ENCODE measurements at places on chromosomes 4 and X.

- no peak for DNase-seq
Observed at GRCh38 chr4:61204353-61205060, 4.4 kb downstream of the ADGRL3 start.

DNA sequence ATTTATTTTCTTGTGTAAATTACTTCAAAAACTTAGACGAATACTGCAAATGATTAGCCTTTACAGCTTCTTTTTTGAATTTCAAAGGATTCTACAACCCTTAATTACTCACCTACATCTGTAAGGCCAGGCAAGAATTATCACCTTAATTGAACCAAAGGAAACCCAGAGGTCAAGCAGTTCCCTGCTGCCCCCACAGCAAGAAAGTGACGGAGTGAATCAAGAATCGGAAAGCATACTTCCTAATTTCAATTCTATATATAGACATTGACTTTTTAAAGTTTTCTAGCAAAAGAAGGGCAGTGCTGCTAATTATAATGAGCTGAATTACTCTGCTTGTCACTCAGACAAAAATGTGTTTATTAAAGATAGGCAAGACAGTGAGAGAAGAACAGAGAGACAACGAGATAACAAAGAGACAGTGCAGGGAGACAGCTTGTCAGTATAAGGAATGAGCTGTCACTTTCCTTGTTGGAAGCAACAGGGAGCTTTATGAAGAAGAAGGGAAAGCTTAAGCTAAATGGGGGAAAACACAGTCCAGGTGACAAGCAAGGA lies 47.5 kb upstream of the SPANXN4 start:
- DNase-seq, result no peak

DNA sequence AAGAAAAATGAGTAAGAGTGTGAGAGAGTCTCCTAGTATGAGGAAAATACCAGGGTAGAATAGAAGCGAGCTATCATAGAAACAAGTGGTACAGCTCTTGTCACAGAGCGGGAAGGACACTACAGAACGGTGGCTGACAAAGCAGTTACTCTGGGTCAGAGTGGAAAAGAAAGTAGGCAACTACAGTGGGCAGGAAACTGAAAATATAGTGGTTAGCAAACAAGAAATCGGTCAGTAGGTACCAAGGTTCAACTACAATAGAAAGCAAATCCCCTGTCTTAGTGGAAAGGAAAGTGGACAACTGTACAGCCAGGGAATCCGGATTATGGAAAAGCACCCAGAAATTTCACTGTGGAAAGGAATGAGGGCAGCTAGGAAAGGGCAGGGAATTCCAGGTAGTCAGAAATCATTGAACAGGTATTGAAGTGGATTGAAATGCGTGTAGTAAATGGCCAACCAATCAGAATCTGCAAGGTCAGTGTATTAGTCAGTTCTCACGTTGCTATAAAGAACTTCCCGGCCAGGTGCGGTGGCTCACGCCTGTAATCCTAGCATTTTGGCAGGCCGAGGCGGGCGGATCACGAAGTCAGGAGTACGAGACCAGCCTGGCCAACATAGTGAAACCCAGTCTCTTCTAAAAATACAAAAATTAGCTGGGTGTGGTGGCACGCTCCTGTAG lies 219.6 kb upstream of the DIAPH2 start:
- DNase-seq, result no peak

GRCh38 chr4:177079327-177079726 lies 230.3 kb upstream of the NEIL3 start:
- DNase-seq, result no peak

DNA sequence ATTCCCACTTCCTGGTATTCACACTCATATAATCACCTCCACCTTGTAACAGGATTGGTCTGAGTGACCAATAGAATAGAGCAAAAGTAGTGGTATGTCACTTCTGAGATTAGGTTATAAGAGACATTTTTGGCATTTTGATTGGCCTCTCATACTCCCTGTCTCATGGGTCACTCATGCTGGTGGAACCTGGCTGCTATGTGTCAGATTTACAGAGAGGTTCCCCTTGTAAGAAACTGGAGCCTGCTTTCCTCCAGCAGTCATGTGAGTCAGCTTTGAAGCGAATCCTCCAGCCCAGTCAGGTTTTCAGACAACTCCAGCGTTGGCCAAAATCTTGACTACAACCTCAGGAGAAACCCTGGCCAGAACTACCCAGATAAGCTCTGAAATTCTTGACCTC lies 2.6 kb upstream of the OTUD4 start:
- DNase-seq, result no peak
